ENCODE measurements at places on chromosomes 12 and 14.

- no peak overlapping the region for H3K4me3 ChIP-seq
- H3K27ac ChIP-seq, result no peak overlapping the region
- H3K27me3 ChIP-seq, result no peaks in the 10 kb centered on the region
- H3K36me3 ChIP-seq, result no peaks in the 10 kb centered on the region
These were observed 120.2 kb downstream of the SLC16A7 start for GRCh38 chr12:59716043-59716442.

GRCh38 chr12:13383379-13383778 is 186.9 kb downstream of the EMP1 start:
- DNase-seq, result no peak
- no peak overlapping the region for H3K27ac ChIP-seq
- no peak overlapping the region for H3K4me3 ChIP-seq

GRCh38 chr12:92462049-92462448 is 240.7 kb upstream of the PLEKHG7 start:
- no peaks in the 10 kb centered on the region for H3K4me1 ChIP-seq
- DNase-seq, result no peak
- no peak overlapping the region for H3K27ac ChIP-seq
- H3K27me3 ChIP-seq, result no peaks in the 10 kb centered on the region
- no peaks in the 10 kb centered on the region for H3K36me3 ChIP-seq

DNA sequence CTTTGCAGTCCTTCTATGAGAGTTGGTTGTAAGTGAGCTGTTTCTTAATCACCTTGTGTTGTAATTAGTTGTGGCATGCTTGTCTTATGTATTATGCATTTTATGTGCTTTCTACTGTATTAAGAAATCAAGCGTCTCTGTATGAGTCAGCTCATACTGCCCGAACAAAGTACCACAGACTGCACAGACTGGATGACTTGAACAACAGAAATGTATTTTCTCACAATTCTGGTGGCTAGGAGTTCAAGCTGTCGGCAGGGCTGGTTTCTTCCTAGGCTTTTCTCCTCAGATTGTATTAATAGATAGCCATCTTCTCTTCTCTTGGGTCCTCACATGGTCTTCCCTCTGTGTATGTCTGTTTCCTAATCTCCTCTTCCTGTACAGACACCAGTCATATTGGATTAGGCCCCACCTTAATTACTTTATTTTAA is 77.7 kb downstream of the FLRT2 start:
- H3K4me1 ChIP-seq, result peaks cover 6% of the 10 kb centered on the region
- no peak overlapping the region for H3K4me3 ChIP-seq
- DNase-seq, result no peak
- no peak overlapping the region for H3K27ac ChIP-seq
- H3K36me3 ChIP-seq, result no peaks in the 10 kb centered on the region
- no peaks in the 10 kb centered on the region for H3K27me3 ChIP-seq

GRCh38 chr14:21723431-21724045 is 49.9 kb upstream of the OR4E1 start:
- H3K27ac ChIP-seq, result no peak overlapping the region
- H3K4me3 ChIP-seq, result no peak overlapping the region
- DNase-seq, result no peak

GRCh38 chr12:122888232-122888752 is 7.6 kb downstream of the VPS37B start:
- peak overlapping the region; percentile 34 for H3K4me3 ChIP-seq
- no peaks in the 10 kb centered on the region for H3K27me3 ChIP-seq
- H3K4me1 ChIP-seq, result peaks cover 84% of the 10 kb centered on the region

DNA sequence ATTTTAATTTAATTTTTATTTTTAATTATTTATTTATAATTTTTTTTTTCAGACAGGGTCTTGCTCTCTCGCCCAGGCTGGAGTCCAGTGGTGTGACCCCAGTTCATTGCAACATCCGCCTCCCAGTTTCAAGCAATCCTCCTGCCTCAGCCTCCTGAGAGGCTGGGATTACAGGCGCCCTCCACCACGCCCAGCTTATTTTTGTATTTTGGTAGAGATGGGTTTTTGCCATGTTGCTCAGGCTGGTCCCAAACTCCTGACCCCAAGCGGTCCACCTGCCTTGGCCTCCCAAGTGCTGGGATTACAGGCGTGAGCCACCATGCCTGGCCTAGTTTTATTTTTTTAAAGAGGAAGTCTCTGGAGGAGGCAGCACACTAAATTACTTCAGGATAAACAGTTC is 13.7 kb upstream of the PEBP1 start:
- H3K27me3 ChIP-seq, result no peaks in the 10 kb centered on the region
- H3K36me3 ChIP-seq, result no peaks in the 10 kb centered on the region
- H3K4me1 ChIP-seq, result peaks cover 11% of the 10 kb centered on the region

DNA sequence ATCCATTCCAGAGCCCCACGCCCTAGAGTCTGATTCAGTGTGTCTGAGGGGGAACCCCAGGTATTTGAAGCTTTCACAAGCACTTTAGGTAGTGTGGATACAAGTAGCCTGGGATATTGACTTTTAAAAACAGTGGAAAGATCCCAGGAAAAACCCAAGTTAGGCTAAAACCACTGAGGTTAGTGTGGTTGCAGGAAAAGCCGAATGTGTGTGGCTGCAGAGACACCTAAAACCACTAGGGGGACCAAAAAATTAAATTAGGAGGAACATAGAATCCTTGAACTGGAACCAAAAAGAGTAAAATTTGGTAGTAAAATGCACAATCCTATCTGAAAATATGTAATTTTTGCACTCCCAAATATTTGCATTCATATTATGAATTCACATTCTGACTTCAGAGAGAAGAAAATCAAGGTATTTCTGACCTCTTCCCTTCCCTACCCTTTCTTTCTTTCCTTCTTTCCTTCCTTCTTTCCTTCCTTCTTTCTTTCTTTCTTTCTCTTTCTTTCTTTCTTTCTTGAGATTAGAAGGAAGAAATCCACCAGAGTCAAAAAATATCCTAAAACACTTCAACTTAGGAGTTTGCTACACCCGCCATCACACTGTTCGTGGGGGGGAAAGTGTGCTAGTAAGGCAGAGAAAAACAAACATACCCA is 37.8 kb downstream of the SLCO1A2 start:
- H3K27ac ChIP-seq, result no peak overlapping the region
- DNase-seq, result no peak
- no peaks in the 10 kb centered on the region for H3K27me3 ChIP-seq

GRCh38 chr12:56029666-56030293 is 8.9 kb downstream of the IKZF4 start:
- peak overlapping the region; percentile 32 for H3K27ac ChIP-seq
- H3K36me3 ChIP-seq, result peaks cover 47% of the 10 kb centered on the region
- peaks cover 12% of the 10 kb centered on the region for H3K4me1 ChIP-seq
- H3K27me3 ChIP-seq, result no peaks in the 10 kb centered on the region

DNA sequence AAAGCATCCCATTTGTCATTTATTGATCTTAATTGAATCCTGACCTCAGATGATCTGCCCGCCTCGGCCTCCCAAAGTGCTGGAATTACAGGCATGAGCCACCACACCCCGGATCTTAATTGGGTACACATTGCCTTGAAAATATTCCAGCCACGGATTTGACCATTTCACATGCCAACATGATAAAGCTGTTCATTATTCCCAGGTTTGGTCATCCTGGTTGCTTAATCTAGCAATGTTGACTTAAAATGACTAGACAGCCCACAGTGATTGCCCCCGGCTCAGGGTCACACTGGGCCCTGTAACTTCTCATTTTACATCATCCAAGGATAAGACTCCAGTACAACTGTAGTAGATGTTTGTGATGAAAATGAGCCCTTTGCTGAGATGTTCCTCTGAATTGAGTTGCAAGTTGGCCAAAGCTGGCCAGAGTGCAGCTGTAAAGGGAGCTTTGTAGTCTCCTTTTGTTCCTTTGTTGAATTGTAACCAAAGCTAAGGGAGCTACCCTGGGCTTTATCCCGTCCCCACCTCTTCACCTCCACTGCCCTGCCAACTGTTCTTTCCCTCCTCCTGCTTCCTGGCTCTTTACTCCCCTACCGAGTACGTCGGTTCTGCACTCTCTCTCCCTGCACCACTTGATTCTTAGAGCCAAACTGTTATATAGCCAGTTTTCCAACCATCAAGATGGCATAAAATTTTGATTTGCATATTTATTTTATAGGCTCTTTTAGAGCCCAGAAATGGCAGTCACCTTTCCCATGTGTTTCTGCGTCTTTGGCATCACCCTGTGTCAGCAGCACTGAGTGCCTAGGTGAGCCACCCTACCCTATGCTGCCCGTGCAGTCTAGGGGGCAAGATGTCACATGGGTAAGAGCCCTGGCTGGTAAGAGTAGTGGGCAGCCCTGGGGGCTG is 141.3 kb upstream of the HIF1A start:
- H3K27ac ChIP-seq, result peak overlapping the region; percentile 82
- DNase-seq, result no peak
- H3K4me1 ChIP-seq, result peaks cover 24% of the 10 kb centered on the region
